GM03348 (cell line): ENCODE measurements at places on chromosomes 4 and X.

DNA sequence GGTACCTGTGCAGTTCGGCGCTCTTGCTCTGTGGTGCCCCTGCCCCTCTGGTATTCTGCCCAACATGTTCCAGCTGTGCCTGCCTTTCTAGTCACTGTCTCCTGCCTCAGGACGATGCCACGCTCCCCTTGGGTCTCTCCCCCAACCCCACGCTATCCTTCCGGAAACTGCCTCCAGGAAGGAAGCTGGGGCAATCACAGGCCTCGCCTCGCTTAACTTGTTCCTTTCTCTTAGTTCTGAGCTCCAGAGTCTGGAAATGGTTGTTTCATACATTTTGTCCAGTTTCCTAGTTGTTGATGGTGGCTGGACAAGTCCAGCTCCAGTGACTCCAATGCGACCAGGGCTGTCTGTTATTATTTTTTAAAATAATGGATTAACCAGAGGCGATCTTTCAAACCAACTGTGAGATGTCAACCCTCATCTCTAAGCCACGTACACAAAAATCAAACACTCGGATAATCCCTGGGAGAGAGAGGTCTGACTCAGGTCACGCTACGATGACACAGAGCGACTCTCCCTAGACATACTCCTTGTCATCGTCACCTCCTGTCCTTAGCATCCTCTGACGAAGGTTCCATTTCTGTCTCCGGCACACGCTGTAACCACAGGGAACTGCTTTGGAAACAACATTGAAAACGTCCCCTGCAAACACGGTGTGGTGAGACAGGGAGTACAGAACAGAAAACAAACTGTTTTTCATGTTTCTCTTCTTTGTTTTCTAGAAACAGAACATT is 62.5 kb downstream of the ABLIM2 start:
- no peak for DNase-seq

GRCh38 chr4:180710628-180711337 is 1532.4 kb upstream of the TENM3 start:
- DNase-seq, result no peak

- no peak for DNase-seq
These were observed 8.0 kb upstream of the SMIM10 start for GRCh38 chrX:134982748-134983147.

GRCh38 chr4:183144787-183145186 is 45.7 kb downstream of the WWC2 start:
- no peak for DNase-seq

- DNase-seq, result peak; percentile 24
These were observed at the start of gene MGARP for GRCh38 chr4:139279760-139280620. TSS of gene MGARP (minus strand) at chr4:139280225. CDS start at chr4:139280158, 67 bp downstream.

- no peak for DNase-seq
These were observed 5.4 kb upstream of the RGS12 start for GRCh38 chr4:3287271-3287971.

DNA sequence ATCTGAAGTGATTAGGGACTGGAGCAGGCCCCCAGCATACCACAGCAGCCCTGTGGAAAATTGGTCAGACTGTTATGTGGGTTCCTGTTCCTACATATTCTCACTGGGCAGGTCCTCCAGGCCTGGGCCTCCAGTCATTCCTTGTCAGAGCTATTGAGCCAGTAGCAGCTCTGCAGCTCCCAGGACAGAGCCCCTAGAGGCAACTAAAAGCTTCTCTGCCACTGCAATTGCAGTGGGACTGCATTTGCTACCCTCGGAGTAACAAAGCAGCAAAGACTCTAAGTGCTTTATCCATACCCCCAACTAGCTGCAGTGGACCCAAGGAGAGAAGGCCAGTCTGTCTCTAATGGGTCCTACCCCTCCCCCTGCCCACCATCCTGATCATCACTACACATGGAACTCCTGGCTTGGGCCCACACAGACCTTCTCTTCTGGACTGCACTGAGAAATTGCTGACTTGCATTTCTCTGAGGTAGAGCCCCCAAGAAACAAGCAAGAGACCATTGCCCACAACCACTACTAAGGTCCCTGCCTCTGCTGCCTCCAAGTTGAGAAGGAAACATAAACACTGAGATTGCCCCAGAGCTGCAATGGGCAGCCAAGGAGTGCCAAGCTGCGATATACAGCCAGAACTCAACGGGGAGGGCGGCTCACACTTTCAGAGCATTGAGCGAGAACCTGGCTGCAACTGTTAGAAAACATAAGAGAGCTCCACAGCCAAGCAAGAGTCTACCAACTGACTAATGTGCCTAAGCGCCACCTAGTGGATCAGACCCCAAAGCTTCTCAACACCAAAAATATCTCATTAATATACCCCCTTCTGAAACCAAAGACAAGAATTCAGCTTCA is 738.7 kb upstream of the NDST4 start:
- peak; percentile 5 for DNase-seq

- DNase-seq, result no peak
These were observed 76.8 kb upstream of the GC start for GRCh38 chr4:71860643-71861042.

- DNase-seq, result no peak
These were observed 54.2 kb downstream of the ENOX2 start for GRCh38 chrX:130848763-130849162.

GRCh38 chrX:17679261-17679660 is 58.0 kb upstream of the SCML1 start:
- no peak for DNase-seq

DNA sequence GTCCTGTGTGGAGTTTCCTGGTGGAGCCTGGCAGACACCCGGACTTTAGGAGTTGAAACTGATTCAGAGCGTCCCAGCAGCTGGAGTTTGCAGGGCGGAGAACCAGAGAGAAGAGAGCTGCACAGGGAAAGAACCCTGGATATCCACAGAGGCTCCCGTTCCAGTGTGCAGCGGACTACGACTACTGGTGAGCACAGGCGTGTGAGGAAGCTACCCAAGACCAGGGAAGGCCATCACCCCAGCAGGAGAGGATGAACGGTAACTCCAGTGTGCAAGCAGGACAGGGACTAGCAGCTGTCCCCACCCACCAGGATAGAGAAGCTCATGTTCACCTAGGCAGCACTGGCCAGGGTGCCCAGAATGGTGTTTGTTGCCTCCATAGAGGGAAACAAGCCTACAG is 2.3 kb downstream of the LAGE3 start:
- DNase-seq, result no peak

DNA sequence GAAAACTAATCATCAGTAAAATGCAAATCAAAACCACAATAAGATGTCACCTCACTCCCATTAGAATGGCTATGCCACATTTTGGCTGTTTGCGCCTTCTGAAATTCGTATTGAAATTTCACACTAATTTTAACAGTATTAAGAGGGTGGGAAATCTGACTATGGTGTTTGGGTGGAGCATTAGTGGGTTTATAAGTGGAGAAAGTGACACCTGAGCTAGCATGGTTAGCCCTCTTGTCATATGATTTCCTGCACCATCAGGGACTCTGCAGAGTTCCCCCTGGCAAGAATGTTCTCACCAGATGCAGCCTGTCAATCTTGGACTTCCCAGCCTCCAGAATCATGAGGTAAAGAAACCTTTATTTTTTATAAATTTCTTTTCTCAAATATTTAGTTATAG is 31.6 kb upstream of the BRWD3 start:
- DNase-seq, result no peak

- no peak for DNase-seq
These were observed 40.9 kb upstream of the VEGFC start for GRCh38 chr4:176833400-176834175.

- no peak for DNase-seq
These were observed 1394.2 kb upstream of the DIAPH2 start for GRCh38 chrX:95290455-95290854.

- no peak for DNase-seq
These were observed 1365.9 kb upstream of the AGA start for GRCh38 chr4:178808106-178808505.

DNA sequence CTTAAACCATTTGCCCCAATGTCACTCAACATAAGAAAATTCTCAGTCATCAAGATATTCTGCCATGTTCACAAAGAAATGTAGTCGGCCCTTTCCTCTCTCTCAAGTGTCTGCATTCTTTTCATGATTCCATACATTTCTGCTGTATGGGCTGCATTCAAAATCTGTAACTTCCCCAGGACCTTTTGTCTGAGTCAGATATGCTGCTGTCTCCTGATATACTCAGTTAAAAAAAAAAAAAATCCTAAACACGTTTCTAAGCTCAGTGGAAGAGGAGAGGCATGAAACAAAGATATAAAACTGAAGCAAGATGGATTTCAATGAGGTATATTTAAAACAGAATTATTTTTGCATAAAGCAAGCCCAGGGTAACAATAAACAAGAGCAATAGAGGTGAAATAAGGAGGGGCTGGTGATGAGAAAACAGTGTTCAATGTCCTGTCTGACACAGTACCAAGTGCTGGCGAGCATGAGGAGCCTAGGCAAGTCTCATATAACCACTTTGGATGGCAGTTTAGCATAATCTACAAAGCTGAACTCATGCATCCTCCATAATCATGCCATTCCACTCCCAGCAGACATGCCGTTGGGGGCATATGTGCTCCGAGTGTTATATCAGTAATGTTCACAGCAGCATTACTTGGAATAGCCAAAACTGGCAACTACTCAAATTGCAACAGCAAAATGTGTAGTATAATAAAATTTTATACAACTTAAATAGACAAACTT is 76.7 kb downstream of the MANBA start:
- no peak for DNase-seq

- DNase-seq, result peak; percentile 5
These were observed 29.8 kb upstream of the ESX1 start for GRCh38 chrX:104284507-104284906.

DNA sequence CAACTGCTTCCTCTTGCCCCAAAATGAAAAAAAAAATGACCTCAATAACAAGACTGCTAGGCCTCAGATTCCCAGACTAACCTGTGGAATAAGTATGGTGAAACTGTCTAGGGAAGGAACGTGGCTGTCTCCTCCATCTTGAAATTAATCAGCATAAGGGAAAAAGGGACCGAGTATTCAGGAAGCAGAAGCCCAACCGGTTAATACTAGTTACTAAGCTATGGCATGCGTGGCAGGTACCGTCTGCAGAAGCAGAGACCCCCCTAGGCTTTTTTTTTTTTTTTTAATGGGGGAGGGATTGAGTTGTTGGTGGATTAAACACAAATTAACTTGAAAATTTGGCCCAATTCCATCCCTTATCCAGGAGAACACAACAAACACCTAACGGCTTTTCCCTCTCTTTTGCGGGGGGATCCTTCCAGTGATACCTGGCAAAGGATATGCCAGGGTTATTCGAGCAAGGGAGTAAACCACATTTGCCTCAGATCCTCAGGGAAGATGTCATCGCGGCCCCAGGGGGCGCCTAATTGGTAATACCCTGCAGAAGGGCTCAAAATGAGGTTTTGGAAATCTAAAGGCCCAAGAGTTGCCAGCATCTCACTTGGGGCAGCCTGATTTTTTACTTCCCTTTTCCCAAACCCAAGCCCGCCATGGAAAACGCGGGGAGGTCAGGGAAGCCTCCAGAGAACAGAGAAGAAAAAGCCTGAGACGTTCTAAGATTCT is 893 bp downstream of the RLIM start:
- peak; percentile 24 for DNase-seq

GRCh38 chr4:151099976-151100417 is 569 bp downstream of the RPS3A start:
- DNase-seq, result no peak

DNA sequence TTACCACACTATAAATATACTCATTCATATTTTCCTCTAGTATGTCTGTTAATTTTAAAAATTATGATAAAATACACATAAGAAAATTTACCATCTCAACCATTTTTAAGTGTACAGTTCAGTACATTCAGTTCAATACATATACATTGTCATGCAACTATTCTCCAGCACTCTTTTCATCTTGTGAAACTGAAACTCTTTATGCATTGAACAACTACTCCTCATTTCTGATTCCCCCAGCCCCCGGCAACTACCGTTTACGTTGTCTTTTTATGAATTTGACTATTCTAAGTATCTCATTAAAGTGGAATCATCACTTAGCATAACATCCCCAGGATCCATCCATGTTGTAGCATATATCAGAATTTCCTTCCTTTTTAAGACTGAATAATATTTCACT is 8.7 kb downstream of the SMARCAD1 start:
- DNase-seq, result no peak

DNA sequence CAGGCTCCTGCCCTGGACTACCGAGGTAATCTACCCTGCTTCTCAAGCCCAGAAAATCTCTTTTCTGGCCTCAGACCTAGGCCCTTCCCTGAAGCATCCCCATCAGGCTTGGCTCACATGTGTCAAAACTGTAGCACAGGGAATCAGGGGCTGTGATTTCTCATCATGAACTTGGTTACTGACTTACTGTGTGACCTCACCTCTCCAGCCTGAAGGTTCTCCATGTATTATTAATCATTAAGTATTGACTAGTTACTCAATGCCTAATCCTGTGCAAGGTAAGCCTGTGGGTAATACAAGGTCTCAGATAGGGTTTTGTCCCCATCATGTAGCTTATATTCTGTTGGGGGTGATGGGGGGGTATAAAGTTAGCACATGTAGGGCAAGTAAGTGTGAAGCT is 6.8 kb downstream of the SRPX2 start:
- DNase-seq, result no peak

- DNase-seq, result no peak
These were observed 363.9 kb downstream of the KLHL13 start for GRCh38 chrX:117752745-117753144.

DNA sequence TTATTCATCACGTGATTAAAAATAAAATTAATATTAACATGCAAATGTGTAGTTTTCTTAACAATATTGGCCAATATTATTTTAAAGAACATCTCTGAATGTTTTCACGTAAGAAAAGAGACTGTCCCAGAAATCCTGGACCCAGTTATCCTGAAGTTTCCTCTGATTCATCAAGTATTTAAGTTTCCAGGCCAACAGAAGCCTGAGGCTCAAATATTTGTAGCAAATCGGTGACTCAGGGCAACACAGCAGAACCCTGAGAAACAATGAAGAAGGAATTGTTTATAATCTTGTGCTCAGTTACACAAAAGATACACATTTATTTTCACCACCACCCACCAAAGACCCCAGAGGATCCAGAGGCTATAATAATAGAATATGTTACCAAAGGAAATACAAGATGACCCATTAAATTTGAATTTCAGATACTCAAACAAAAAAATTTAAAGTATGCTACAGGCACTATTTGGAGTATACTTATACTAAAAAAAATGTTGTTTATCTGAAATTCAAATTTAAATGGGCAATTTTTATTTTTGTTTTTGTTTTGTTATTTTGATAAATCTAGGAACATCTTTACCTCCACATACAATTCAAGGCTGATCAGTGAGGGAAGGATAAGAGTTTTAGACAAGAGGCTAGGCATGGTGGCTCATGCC is 33.9 kb upstream of the SLC7A11 start:
- DNase-seq, result peak; percentile 67

GRCh38 chrX:19686876-19687275 is 171.6 kb upstream of the MAP3K15 start:
- DNase-seq, result no peak

- DNase-seq, result peak; percentile 15
These were observed 345.9 kb upstream of the NOCT start for GRCh38 chr4:138669479-138670315.

DNA sequence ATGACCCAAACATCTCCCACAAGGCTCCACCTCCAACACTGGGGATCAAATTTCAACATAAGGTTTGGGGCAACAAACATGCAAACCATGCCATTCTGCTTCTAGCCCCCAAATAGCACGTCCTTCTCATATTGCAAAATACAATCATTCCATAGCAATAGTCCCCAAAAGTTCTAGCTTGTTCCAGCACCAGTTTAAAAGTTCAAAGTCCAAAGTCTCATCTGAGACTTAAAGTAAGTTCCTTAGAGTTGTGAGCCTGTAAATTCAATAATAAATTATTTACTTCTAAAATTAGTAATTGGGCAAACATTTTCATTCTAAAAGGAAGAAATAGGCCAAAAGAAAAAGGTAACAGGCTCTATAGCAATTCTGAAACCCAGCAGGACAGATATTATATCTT is 8.9 kb upstream of the TASL start:
- no peak for DNase-seq

- DNase-seq, result peak; percentile 4
These were observed at the start of gene NPY2R for GRCh38 chr4:155208258-155209054. TSS of gene NPY2R (plus strand) at chr4:155208636. CDS start at chr4:155213940, 5,304 bp downstream.
